Hepatic stellate cell (primary cell): ENCODE measurements at places on chromosomes 1 and 21.

DNA sequence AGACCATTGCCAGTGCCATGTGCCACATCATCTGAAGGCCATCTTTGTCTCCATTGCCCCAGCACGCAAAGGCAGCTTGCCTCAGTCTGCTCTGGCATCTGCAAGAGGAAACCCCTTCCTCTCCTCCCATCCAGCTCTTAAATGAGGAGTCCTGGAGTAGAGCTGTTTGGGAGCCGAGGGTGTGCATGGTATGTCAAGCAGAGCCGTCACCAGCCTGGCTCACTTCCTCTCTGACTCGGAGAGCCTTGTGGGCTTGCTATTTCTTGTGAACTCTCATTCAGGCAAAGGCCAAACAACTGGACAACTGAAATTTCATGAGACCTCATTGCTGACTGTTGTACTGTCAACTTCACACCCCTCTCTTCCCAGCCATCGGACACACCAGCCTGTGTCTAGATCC, 143.9 kb downstream of the SIPA1L2 start:
- DNase-seq: no peak

DNA sequence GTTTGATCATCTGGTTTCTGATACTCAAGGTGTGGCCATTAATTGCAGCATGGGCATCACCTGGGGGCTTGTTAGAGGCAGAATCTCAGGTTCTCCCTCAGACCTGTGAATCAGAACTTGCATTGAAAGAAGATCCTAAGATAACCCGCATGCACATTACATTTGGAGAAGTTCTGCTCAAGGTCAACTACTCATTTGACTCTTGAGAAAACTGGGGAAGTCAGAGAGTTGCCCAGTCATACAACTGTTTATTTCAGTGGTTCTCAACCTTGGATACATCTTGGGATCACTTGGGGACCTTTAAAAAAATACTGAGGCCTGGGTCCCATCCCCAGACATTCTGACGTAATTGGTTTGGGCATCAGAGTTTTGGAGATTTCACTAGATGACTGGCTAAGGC, 30.5 kb downstream of the CAMTA1 start:
- DNase-seq: no peak

GRCh38 chr1:206491616-206492015, 15.7 kb upstream of the RASSF5 start:
- no peak for DNase-seq

DNA sequence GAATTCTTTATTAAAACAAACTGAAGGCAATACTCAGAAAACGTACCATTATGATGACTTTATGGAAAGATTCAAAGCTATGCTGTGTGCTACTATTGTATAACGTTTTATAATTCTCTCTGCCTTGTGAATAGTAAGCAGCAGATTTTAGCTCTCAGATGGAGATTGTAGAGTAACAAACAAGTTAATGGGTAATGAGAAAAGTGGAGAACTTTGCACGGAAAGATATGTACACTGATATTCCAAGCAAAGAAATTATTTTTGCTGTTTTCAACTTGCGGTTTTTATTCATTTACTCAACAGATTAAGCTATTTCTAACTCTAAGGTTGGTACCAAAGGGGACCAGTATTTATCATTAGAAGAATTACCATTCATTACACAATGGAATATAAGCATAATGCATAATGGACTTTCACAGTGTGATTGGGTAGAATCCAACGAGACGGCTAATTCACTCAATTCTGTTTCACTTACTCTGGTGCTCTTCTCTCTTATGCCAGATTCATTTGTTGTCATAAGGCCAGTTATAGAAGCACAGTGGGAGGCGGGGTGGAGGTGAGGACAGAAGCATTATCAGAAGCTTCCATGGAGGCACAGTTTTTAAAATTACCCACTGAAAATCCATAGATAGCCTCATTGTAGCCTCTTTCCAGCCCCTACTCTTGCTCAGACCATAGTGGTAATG, 38.6 kb downstream of the ATP1B1 start:
- DNase-seq: no peak

GRCh38 chr1:194043984-194044755, 857.8 kb upstream of the B3GALT2 start:
- no peak for DNase-seq

- DNase-seq: peak; percentile 82
These were observed 3.6 kb upstream of the VWA1 start for GRCh38 chr1:1431845-1432273.

DNA sequence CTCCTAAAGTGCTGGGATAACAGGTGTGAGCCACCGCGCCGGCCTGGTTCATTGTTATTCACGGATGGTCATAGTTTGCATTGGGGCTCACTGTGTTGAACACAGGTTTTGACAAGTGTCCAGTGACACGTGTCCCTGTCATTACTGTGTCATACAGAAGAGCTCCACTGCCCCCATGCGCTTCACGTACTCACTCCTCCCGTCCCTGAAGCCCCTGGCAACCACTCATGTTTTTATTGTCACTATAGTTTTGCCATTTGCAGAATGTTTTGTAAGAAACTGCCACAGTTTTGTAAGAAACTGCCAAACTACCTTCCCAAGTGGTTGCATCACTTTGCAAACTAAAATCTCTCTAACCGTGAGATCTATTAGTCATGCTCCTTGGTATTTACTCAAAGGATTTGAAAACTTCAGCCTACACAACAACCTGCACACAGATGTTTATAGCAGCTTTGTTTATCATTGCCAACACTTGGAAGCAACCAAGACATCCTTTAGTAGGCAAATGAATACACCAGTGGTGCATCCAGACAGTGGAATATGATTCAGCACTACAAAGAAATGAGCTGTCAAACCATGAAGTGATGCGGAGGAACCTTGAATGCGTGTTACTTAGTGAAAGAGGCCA, 163.2 kb upstream of the COL6A1 start:
- DNase-seq: no peak

DNA sequence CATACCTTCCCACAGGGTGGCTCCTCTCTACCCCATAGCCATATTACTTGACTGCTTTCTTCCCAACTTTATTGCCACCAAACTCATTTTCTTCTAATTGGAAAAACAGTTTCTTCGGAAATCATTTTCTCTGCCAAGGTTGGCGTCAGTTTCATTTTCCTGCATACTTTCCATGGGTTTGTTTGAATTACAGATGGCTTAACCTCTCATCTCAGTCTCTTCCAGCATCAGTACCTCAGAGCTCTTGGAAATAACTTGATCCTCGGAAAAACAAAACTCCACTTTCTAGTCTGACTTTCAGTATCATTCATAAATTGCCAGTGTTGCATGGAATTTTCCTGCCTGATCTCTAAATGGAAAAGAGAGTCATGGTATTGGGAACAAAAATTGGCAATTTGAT, 20.3 kb upstream of the PRDM2 start:
- DNase-seq: no peak

- peak; percentile 91 for DNase-seq
These were observed 39.4 kb downstream of the PAFAH2 start for GRCh38 chr1:25958465-25958864.

- no peak for DNase-seq
These were observed 35.6 kb upstream of the GPR157 start for GRCh38 chr1:9164532-9164900.

DNA sequence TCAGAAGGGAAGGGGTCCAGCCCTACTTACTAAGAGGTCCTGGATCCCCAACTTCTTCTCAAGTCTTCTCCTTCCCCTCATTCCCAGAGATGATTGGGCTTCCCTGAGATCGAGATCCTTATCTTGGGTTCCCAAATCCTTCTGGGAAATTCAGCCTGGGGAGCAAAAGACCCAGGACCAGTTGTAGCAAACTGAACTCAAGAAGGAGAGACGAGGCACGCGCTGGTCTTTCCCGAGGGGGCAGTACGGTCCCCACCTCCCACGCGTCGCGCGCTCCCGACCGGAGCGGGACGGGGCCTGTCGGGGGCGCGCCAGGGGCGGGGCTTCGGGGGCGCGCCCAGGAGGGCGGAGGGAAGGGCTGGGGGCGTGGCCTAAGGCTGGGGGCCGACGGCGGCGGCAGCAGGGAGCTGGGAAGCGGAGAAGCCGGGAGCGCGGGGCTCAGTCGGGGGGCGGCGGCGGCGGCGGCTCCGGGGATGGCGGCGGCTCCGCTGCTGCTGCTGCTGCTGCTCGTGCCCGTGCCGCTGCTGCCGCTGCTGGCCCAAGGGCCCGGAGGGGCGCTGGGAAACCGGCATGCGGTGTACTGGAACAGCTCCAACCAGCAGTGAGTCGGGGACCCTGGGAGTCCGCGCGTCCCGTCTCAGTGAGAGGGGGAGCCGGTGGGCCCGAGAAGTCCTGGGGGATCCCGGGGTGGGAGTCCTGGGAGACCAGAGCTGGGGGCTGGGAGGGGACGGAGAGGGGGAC, at the start of gene EFNA3:
Gene EFNA3 (plus strand): TSS at position 369 of the 741 bp plus-strand sequence. CDS start 105 bp downstream, at position 474.
- peak; percentile 83 for DNase-seq

DNA sequence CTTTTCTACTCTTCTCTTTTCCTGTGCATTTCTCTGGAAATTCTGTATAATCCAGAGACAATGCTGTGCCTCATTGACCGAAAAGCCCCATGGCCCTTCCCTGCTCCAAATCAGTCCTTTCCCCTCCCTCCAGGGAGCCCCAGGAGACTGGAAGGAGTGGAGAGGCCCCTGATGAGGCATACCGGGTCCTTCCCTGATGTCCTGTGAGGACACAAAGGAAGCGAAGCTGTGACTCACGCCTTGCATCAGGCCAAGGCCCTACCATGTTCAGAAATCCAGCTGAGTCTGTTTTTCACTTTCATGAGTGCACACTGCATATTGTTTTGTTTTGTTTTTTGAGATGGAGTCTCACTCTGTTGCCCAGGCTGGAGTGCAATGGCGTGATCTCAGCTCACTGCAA, 38.7 kb upstream of the BECN2 start:
- DNase-seq: peak; percentile 57

GRCh38 chr1:60903591-60903990, 178.8 kb upstream of the NFIA start:
- no peak for DNase-seq

DNA sequence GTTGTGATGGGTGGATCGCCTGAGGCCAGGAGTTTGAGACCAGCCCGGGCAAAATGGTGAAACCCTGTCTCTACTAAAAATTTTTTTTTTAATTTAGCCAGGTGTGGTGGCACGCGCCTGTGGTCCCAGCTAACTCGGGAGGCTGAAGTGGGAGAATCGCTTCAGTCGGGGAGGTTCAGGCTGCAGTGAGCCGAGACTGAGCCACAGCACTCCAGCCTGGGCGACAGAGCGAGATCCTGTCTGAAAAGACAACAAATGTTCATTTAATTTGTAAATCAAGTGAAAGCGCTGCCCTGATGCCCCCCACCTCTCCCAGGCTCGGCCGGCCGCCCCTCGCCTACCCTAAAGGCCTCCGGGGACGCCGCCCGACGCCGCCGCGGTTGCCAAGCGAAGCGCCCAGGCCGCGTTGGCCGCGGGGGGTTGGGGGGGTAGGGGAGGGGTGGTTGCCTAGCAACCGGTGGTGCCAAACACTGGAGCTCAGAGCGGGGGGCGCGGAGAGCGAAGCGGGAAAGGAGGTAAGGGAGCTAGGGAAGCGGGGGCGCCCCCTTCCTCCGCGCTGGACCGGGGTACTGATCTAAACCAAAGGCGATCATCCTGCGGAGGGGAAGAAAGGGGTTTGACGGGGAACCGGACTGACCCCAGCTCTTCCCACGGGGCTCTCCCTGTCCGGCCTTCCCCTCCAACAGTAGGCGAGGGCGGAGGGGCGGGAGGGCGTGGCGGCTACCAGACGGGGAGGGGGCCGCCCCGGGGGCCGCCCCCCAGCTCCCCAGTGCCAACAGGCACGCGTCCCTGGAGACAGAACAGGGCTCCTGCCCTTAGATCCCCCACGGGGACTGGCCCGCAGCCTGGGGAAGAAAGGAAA, at the start of gene TEKT2:
Gene TEKT2 (plus strand): TSS at position 460 of the 862 bp plus-strand sequence. CDS start 828 bp downstream, outside the sequence.
- DNase-seq: peak; percentile 41

- DNase-seq: no peak
These were observed 118.6 kb downstream of the AKT3 start for GRCh38 chr1:243731301-243731891.

DNA sequence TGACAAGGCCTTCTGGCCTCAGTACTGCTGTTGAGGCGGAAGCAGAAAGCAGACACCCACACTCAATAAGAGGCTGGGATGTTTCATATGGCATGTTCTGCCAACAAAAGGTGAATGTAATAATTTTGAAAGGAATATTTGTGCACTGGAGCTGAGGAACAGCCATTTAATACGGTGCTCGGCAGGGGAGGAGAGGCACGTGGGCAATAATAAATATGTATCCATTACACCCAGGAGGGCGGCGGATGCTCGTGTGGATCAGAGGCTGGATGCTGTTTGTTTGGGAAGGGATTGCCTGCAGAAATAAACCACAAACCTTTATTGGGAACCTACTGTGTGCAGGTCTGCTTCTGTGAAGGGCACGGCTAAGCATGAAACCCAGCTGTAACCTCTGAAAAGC, 92.0 kb downstream of the VWA5B1 start:
- no peak for DNase-seq

DNA sequence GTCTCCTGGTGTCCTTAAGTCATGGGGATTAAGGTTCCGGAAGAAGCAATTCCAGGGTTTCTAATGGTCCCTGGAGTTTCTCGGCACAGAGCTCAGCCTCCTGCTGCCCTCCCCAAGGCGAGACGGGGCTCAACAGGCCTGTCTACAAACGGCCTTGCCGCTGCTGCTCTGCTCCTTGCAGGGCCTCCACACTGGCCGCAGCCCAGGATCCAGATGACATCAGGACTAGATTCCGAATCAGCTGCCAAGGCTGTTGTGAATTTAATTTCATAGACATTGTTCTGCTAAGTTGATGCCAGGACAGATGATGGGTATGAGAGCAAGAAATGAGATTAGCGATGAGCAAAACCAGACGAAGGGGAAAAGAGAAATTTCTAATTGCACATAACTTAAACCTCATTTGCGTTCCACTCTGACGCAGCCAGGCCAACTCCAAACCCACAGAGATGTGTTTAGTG, 103.6 kb upstream of the BACE2 start:
- no peak for DNase-seq

- no peak for DNase-seq
These were observed 59.0 kb upstream of the PGD start for GRCh38 chr1:10339815-10340214.

DNA sequence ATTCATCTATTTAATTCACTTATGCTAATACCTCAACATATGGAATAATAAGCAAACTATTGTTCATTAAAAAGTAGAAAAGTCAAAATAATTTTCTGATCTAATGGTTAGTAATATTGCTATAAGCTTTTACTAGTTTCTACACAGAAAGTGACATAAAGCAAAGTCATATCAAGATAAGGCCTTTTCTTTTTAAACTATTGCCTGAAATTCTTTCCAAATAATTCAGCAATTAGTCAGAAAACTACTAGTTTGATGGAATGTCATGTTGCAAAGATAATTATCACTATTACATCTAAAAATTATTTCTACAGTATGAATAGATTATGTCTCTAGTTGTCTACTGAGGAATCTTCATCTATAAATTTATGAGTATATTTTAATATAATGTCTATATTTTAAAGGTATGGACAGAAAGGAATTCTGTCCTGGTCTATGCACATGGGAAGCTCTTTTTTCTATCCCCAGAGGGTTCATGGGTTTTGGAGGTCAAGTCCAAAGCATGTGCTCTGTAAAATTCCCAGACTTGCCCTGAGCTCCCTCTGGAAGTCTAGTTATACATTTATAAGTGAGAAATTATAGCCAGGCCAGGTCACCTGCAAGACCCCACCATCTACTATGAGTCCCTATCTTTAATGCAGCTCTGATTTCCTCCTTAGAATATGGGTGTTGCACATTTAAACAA, 84.6 kb upstream of the DPYD start:
- no peak for DNase-seq

- no peak for DNase-seq
These were observed 28.9 kb upstream of the DNAJC11 start for GRCh38 chr1:6730473-6730872.

- no peak for DNase-seq
These were observed 273.9 kb downstream of the TM2D1 start for GRCh38 chr1:61450872-61451571.
